ENCODE measurements at places on chromosomes 1 and 21. TPM values are rescaled to one million over a fixed set of nuclear protein-coding genes. Genes with fewer than 3 reads are reported as not detected.

DNA sequence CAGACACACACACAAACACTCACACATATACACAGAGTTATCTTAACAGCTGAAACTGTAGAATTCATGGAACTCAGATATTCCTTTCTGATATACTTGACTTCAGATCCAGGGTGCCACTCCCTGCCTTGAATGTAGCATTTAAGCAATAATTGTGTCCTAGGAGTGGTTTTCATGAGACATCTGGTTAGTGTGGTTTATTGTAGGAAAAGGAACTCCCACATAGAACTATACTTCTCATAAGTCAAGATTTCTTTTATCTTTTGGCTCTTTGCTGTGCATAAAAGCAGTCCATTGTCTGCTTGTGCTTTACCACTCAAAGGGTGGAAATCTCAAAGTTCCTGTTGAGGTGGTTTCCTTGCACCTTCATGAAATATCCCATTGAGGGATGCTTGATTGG, 272.6 kb upstream of the SGIP1 start:
- DNase-seq = no peak

GRCh38 chr1:210250998-210251679, 18.5 kb downstream of the SERTAD4 start:
- DNase-seq = peak; percentile 84

DNA sequence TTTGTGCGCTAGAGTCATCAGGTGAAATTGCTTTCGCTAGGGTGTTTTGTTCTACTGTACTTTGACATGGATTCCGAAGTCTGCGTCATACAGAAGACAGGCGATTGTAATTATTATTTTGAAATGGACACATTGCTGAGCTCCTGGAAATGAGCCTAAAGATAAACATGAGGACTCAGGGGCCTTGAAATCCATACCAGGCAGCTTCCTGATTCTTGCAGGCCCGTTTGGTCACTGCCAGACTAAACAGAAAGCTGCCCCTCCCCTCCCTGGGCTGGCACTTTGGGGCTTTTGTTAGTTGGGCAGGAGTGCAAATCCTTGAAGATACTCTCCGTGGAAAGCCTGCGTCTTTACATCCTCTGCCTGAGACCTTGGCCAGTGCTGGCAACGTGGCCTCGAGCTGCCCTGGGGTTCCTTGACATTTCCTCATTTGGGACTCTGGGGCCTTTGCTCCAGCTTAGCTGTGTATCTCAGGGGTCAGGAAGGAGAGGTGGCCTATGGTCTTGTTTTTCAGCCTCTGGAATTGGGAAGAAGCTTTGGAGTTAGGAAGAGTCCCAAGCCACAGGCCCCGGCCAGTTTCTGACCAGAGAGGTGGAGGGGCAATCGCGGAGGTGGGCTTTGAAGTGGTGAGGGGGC, 26.9 kb upstream of the KCNE2 start:
- peak; percentile 46 for DNase-seq

GRCh38 chr1:24412408-24412807, 1.2 kb downstream of the STPG1 start:
- DNase-seq = no peak

- DNase-seq = no peak
Measured at GRCh38 chr1:19828546-19828945, 13.5 kb upstream of the RNF186 start.

Gene TTC22
- 9.4 TPM for total RNA-seq

- DNase-seq = no peak
Measured at GRCh38 chr1:191453487-191453886, 704.8 kb upstream of the RGS18 start.
